Right atrium auricular region (tissue), 2 donors: ENCODE measurements at places on chromosomes 6 and 20. TPM values are rescaled to one million over a fixed set of nuclear protein-coding genes. Genes with fewer than 3 reads are reported as not detected.

DNA sequence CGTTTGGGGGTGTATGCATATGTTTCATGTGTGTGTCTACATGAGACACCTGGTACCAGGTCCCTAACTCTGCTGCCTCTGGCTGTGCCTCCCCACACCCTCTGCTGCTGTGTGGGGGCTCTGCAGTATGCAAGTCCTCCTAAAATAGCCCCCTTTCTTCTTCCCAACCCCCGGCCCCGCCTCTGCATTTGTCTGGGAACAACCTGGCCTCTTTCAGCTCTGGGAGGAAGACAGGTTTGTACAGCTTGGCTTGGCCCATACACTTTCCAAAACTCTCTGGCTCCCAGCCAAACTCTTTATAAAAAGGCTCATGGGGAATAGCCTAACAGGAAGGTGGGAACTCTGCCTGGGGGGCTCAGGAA lies 27.1 kb upstream of the EMILIN3 start:
- no peak for DNase-seq

The CCN2 gene
- total RNA-seq = 203 TPM

GRCh38 chr6:157663261-157663660 lies 159.8 kb upstream of the SNX9 start:
- no peak for DNase-seq

The MYB gene
- not detected for total RNA-seq

- DNase-seq = no peak
Measured at GRCh38 chr6:154814063-154814462, 80.8 kb downstream of the SCAF8 start.

GRCh38 chr20:6636209-6637159 lies 131.0 kb upstream of the BMP2 start:
- no peak for DNase-seq
